ENCODE measurements at places on chromosomes 16 and 17. TPM values are rescaled to one million over a fixed set of nuclear protein-coding genes. Genes with fewer than 3 reads are reported as not detected.

- no peak for DNase-seq
Measured at GRCh38 chr16:58999762-59000161, 265.6 kb upstream of the GOT2 start.

The MGAT5B gene
- 0.55 TPM for total RNA-seq

GRCh38 chr17:74715144-74715543 is 2.4 kb upstream of the CD300LF start:
- no peak for DNase-seq

The TEKT1 gene
- 0.37 TPM for total RNA-seq

DNA sequence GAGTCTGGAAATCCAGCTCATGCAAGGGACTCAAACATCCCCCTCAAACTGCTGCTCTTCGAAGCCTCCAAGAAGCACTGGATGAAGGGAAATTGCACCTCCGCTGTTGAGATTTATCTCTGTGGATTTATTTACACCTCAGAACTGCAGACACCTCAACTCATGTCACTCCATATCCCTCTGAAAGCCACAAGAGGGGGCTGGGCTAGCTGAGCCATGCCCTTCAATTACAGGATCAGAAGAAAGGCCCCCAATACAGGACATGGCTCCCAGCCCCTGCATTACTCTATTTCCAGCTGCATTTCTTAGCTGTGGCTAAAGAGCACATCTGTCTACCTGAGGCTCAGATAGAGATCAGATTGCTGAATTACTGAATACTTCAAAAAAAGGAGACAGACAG is 103.1 kb upstream of the DYNLRB2 start:
- no peak for DNase-seq

The ADAD2 gene
- total RNA-seq: not detected

DNA sequence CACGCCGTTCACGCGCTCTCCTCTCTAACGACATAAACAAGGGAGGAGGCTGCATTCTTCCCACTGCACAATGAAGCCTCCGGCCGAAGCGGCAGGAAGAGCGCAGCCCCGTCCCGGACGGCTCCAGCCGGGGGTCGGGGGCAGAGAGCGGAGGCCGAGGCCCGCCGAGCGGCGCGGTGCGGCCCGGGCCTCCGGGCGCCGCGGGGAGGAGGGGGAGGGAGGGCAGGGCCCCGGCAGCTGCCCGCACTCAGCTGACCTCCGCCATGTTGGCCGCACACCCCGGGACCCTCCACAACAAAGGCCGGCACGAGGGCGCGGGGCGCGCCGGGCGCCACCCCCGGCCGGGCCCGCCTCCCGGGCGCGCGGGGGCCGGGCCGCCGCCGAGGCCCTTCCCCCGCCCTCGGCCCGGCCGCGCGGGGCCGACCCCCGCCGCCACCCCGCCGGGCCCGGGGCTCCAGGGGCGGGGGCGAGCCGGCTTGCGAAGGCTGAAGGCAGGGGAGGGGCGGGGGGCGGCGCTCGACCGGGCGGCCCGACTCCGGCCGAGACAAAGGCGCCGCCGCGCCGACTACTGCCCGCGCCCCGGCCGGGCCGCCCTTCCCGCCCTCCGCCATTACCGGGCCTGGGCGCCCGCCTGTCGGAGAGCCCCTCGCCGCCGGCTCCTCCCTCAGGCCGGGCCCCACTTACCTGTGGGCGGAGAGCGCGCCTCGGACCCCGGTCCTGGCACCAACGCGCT is 527 bp downstream of the SIAH1 start:
- peak; percentile 31 for DNase-seq

DNA sequence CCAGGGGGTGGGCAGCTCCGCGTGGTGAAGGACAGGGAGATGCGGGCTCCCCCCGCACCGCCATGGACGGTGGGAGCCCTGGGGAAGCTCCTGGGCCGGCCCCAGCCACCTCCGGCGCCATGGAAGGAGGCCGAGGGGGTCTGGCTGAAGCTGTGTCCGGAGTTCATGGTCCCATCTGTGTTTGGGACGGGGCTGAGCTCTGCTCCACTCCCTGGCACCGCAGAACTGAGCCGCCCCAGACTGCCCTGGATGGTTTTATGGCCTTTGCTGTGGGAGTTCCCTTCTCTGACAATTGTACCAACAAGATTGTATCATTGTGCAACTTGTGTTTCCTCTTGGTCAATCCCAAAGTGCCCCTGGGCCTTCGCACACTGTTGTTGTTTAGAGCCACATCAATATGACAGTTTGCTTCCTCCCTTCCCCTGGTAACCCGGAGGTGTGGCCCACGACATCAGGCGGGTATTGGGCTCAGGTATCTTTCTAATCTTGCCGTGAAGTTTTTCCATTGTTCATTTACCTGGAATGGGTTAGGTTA is 942 bp downstream of the KRT23 start:
- no peak for DNase-seq

DNA sequence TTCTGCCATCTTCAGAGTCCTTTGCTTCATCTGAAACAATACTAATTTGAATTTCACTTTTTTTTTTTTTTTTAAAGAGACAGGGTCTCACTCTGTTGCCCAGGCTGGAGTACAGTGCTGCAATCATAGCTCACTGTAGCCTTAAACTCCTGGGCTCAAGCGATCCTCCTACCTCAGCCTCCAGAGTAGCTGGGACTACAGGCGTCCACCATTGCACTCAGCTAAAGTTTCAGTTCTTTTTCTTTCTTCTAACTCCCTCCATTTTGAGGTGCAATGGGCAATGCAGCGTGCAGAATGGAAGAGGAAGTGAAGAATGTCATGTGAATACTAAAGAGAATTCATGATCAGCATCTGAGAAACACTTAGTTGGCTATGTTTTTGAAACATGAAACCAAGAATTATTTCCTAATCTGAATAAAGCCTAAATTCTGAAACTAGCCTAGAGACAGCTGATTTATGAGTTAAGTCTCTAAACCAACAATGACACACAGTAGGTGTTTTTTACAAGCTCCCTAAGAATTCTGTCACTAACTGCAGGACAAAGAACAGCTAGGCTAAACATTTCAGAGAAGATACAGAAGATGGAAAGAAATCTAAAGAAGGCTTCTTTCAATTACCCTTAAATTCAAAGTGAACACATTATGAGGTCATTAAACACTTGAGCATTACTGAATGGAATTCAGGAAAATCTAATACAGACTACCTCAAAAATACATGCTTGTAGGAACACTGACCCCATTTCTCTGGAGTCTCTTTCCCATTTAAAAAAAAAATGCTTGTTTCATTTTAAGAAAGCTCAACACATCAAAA is 21.0 kb downstream of the SNN start:
- DNase-seq: no peak

DNA sequence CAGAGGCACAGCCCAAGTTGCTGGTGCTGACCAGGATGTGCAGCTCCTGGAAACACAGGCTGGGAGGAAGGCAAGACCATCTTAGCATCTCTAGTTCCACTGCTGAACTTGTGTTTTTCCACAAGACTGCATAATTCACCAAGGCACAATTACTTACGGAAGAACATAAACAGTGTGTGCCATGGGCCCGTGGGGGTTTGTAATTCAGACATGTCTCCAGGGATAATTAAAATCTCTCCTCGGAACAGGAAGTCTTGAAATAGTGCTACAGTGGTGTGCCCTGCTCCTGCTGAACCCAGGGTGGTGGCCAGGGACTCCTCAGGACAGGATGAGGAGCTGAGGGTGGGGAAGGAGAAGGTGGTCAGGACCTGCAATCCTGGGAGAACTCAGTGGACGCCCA is 188.2 kb downstream of the CCT6B start:
- no peak for DNase-seq

Data from T-helper 17 cell (primary cell).